ENCODE measurements at places on chromosomes 7 and 10.

DNA sequence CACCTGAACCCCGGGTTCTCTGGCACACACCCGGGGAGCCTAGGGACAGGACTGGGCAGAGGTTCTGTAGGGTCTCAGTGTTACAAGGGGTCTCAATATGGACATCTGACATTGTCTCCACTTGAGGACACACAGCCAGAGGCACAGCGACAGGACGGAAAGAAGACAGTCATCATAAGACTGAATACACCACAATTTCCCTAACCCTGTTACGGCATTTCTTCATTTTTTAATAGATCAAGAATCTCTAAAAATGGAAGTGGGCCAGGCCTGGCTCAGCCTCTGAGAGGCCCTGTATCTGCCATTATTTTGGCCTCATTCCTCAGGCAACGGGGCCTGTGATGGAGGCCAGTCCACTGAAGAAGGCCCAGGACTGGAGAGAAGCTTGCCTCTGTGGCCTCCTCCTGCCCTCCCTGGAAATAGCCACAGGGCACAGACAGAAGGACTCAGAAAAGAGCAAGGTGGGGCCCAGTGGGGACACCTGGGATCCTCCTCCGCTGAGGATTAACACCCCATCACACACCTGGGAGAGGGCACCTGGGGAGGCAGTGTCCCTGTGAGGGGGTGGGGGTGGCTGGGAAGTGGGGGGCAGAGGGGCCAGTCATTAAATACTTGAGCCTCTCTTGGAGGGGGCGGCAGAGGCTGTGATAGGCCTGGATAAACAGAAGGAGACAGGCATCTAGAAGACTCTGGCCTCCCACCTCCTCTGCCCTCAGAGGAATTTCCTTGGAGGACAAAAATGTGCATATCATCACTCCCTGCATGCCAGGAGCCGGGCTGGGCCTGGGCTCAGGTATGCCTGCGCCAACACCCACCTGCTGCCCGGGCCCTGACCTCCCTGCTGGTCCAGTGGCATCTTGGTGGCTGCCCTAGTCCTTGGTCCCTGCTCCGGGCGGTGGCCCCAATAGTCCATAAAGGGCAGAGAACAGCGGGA, 8.0 kb downstream of the SPOCK2 start:
- no peak for DNase-seq

GRCh38 chr10:76451911-76452310, 1020.5 kb downstream of the LRMDA start:
- DNase-seq: no peak

GRCh38 chr10:70693619-70694335, 21.5 kb downstream of the ADAMTS14 start:
- DNase-seq: no peak

DNA sequence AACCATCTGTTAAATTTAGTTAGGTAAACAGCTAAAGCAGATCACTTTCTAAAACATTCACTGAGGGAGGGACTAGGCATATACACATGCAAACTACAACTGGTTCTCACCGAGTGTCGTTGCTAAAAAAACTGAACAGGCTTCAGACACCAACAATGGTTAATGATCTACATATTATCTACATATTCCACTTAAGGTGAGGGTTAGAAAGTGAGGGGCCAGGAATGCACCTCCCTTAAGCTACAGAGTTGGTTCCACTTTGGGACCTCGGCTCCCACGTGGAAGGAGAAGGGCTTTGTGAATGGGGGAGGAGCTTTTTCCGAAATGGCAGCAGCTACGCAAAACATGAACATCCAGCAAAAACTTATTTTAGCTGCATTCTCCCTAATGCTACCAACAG, 5.8 kb downstream of the CTBP2 start:
- DNase-seq: no peak

DNA sequence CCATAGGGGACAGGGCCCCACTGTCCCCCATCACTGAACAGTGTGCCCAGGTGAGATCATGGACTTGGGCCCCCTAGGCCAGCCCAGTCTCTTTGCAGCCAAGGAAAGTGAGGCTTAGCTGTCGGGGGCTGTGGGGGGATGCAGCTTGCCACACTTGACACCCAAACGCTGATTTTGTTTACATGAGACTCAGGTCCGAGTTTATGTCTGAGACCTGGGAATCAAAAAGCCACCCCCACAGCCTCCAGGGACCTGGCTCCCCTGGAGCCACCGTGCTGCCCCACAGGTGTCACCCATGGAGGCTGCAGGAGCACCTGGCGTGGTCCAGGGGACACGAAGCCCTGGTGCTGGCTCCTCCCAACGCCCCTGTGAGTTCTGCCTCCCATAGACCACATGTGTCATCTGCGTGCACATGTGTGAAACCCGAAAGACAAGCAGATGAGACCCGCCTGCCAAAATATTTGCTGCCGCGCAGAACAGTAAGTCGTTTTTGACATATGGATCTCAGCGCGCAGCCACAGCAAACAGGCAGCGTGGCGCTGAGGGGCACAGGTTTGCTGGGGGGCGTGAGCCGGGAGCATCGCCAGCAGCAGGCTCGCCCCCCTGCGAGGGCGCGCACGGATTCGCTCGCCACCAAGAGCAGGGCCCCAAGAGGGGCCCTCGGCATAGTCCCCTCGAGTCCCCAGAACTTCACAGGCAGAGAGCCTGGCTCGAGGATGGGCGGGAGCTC, 112.3 kb downstream of the LHPP start:
- no peak for DNase-seq

GRCh38 chr10:127805950-127806349, 69.0 kb downstream of the FOXI2 start:
- DNase-seq: no peak

All from CD4-positive, alpha-beta T cell treated with Interleukin-17A for 4 hours (primary cell).